ENCODE measurements at places on chromosomes 11 and 22. TPM values are rescaled to one million over a fixed set of nuclear protein-coding genes. Genes with fewer than 3 reads are reported as not detected.

GRCh38 chr22:47996446-47996857 is 1234.0 kb downstream of the TBC1D22A start:
- H3K27ac ChIP-seq = no peak overlapping the region
- no peaks in the 10 kb centered on the region for H3K27me3 ChIP-seq
- no peaks in the 10 kb centered on the region for H3K4me1 ChIP-seq
- no peak for DNase-seq
- H3K36me3 ChIP-seq = no peaks in the 10 kb centered on the region

DNA sequence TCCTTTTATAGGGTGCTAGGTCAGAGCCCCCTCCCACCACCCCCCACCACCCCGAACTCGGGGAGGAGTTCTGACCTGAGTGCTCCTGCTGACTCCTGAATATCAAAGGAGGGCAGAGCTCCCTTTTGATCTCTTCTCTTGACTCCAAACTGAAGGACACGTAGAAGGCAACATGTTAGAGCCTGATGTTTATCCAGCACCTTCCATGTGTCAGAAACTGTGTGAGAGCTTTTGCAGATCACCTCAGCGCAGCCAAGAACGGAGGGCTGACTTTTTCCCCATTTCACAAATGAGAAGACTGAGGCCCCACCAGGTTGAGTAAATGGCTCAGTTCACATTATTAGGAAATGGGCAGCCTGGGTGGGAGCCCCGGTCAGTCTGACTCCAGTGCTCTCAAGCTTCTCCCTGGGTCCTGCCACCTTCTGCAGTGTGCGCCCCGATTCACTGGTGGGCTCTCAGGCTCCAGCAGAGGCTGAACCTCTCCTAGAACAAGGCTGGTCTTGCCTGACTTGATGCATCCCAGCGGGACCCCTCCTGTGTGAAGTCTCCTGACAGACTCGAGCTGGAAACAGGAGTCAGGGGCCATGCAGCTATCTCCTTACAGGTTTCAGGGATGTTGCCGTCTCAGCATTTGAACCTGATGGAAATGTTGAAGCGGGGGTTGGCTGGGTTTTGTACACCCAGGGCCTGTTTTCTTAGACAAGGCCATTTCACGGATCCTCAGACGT is 98.5 kb downstream of the TSPAN18 start:
- no peak for DNase-seq
- H3K4me1 ChIP-seq = no peaks in the 10 kb centered on the region
- no peaks in the 10 kb centered on the region for H3K36me3 ChIP-seq

- H3K27me3 ChIP-seq = no peaks in the 10 kb centered on the region
- DNase-seq = no peak
- H3K4me1 ChIP-seq = no peaks in the 10 kb centered on the region
- no peak overlapping the region for H3K27ac ChIP-seq
- H3K4me3 ChIP-seq = no peak overlapping the region
These were observed 4.3 kb upstream of the OR51V1 start for GRCh38 chr11:5204787-5205186.

Gene MYO7A
- 1.1 TPM for total RNA-seq

Gene SART1
- 115 TPM for total RNA-seq

DNA sequence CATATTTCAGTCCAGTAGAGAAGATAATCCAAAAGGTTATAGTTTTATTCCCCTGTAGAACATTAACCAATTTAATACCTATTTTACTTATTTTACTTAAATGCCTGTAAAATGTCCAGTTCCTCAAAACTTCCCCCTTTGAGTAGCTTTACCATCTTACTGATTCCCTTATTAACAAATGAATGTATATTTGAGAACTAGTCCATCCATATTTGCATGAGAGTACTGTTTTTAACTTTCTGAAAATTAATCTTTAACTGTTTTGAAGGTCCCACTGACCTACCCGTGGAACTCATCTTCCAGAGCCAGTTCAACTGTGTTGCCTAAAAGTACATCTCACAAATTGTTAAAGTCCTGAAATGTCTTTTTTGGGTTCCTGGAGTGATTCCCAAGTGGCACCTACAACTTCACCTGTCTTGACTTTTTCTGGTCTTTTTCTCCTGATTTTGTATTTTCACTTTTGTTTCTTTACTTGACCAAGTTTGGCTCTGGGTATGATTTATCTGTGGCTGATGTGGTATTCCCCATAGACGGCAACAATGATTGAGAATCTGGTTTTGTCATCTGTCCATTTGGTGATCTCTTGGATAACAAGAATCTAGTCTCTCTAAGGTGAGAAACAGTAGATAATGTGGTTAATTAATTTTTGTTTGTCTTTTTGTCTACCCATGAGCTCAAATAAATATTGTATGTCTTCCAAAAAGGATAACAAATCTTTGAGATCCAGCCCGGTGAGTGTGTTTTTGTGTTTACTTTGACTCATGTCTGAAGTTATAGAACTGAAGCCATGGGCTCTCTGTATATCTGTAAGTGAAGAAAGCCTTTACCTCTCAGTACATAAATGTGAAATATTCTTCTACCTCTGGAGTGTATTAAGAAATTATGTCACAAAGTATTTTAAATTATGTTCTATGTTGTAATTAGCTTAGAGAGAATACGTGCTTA is 174.2 kb downstream of the ETS1 start:
- H3K36me3 ChIP-seq = no peaks in the 10 kb centered on the region
- H3K4me3 ChIP-seq = no peak overlapping the region
- DNase-seq = no peak
- no peaks in the 10 kb centered on the region for H3K27me3 ChIP-seq

- H3K27me3 ChIP-seq = peaks cover 2% of the 10 kb centered on the region
- no peak overlapping the region for H3K27ac ChIP-seq
- no peaks in the 10 kb centered on the region for H3K36me3 ChIP-seq
- H3K4me3 ChIP-seq = no peak overlapping the region
- no peaks in the 10 kb centered on the region for H3K4me1 ChIP-seq
These were observed 8.0 kb upstream of the TLCD5 start for GRCh38 chr11:120316880-120317688.

Measured in natural killer cell (primary cell).